Ovary (tissue), 10 donors: ENCODE measurements at places on chromosomes 13 and 19.

DNA sequence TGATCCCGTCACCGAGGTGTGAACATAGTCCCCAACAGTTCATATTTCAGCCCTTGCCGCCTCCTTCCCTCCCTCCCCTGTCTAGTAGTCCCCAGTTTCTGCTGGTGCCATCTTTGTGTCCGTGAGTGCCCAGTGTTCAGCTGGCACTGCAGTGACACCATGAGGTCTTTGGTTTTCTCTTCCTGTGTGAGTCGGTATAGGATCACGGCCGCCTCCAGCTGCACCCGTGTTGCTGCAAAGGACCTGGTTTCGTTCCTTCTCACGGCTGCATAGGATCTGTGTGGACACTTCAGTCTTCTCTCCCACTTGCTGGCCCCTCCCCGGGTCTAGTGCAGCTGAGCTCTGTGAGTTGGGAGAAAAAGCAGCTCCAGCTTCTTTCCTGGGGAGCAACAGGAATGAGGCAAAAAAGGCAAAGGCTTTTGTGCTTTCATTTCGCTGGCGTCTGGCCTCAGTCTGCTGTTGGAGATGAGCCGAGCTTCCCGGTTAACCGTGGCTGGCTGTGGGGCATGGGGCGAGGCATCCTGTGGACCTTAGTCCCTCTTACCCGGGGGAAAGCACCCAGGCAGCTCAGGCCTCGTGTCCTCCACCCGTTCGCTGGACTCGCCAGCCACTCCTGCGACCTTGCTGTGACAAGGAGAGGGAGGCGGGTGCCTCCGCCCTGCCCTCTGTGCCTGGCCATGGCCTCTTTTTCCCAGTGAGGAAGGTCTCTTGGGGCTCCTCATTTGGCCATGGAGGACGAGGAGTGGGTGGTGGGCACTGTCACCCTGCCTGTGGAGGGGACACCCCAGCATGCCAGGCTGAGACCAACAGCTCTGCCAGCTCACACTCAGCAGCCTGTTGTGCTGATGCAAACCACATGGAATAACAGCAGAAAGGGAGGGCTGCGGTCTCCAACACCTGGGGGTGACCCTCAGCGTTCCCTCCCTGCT is 196.5 kb downstream of the TEX29 start:
- DNase-seq = no peak

GRCh38 chr19:35105411-35106290 is 10.0 kb upstream of the FXYD3 start:
- DNase-seq = no peak

DNA sequence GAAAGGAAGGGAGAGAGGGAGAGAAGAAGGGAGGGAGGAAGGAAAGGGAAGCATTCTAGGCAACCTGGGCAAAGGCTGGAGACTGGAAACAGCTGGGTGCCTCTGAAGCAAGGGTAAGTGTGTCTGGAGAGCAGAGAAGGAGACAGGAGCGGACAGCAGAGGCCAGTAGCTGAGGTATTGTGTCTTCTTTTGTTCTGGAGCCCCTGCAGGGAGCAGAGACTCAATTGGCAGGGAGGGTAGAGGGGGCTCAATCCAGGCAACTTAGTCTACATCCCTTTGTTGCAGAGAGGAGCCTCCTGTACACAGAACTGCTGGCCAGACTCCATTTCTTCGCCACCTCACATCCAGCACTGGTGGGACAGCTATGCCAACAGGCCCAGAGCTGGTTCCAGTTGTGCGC is 53.2 kb downstream of the NWD1 start:
- no peak for DNase-seq

GRCh38 chr19:19775891-19776205 is 42.9 kb upstream of the ZNF14 start:
- DNase-seq = no peak

DNA sequence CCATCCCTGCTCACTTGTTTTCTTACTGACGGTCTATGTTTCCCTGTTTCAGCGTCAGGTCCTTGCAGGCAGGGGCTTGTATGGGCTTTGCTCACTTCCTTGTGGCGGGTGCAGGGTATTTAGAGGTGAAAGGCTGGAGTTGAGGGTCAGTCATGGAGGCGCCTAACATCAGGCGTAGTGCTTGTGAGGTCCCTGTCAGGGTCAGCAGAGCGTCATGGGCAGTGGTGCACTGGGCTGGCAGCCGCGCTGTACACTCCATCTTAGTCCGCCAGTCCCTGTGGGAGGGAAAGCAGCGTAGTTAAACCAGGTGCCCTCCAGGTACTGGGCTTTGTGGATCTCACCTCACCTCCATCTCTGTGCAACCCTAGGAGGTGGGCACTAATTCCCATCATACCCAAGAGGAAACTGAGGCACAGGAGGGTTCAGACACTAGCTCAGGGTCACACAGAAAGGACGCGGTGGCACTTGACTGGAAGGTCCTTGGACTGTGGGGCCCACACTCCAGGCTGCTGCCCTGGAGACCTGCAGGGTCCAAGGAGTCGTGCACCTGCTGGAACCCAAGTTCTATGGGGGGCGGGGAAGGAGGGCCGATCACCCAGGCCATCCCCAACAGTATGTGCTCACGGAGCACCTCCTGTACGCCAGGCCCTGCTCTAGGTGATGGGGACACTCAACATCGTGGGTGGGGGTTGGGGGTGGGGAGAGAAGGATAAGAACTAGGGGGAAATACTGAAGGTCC is 4.6 kb downstream of the GRAMD1A start:
- DNase-seq = no peak
